GM12865 (cell line): ENCODE measurements at places on chromosomes 4 and X.

DNA sequence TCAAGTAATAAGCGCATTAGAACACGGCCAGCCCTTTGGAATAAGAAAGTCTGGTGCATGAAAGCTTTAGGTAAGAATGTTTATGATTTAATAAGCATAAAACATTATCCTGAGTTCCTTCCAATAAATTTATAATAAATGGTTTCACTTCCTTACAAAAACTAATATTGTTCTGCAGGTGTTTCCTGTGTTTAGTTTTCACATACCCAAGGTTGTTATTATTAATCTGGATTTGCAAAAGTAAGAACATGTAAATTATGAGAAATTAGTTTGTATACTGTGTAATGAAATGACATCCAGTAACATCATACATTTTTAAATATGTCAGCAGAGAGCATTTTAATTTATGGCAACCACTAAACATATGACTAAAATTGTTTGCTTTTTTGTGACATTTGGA lies 72.1 kb downstream of the BANK1 start:
- DNase-seq = no peak

GRCh38 chr4:5900844-5901243 lies 8.0 kb upstream of the CRMP1 start:
- no peak for DNase-seq

DNA sequence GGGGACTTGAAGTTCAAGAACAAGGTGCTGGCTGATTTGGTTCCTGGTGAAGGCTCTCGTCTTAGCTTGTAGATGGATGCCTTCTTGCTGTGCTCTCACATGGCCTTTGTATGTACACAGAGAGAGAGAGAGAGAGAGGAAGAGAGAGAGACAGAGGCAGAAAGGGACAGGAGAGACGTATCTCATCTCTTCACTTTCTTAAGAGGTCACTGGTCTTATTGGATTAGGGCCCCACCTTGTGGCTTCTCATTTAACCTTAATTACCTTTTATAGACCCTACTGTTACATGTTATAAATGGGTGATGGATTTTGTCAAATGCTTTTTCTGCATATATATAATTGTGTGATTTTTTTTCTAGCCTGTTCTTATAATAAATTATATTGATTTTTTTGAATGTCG lies 1444.2 kb downstream of the ADGRL3 start:
- peak; percentile 8 for DNase-seq

DNA sequence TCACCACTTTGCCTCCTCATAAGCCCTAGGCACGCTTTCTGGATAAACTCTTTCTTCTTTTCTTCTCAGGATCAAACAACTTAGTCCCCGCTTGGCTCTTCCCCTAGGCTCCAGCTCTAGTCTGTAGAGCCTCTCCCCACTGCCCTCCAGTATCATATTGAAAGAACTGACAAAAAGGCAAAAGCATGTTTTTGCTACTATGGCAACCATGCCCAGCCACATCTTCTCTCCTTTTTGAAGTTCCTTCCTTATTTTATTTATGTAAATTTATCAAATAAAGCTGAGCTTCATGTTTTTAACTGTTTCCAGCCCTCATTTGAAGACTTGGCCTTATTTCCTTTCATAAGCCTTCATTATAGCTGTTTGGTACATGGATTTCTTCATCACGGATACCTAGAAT lies 86.0 kb upstream of the LIMCH1 start:
- DNase-seq = no peak

GRCh38 chr4:83212041-83212851 lies 72.4 kb downstream of the COQ2 start:
- DNase-seq = peak; percentile 90

- no peak for DNase-seq
Measured at GRCh38 chrX:47840111-47840510, 3.4 kb downstream of the ZNF81 start.

DNA sequence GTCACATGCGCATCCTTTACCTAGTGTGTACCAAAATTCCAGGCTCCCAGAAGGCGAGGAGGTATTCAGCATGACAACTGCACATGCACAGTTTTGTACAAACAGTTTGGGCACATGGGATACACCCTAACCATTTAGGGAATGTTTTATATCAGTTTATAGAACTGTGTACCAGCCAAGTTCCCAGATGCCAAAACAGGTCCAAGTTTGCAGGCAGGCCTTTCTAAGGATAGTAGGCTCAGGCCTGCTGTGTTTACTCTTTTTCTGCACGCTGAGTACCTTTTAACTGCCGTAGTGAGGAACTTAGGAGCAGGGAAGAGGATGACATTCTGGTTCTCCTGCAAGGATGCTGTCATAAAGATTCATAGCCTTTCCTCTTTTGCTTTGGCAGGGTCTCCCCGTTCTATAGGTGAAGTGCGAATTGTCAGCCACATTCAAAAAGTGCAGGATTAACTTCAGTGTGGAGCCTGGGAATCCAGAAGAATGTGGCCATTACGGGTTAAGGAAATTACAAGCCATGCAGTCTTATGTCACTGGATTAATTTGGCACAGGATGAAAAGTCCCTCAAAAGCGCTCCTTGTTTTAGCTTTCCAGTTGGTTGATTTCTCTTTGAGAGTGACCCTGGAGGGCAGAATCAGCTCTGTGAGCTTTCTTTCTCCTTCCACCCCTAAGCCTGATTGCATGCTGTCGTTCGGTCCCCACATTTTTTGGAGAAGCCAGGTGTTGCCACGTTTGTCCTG lies 259.8 kb downstream of the ARHGAP10 start:
- DNase-seq = no peak

GRCh38 chr4:23022032-23022431 lies 329.3 kb downstream of the GBA3 start:
- no peak for DNase-seq

GRCh38 chrX:20251691-20252090 lies 15.0 kb downstream of the RPS6KA3 start:
- DNase-seq = no peak

GRCh38 chr4:110004556-110004955 lies 91.9 kb downstream of the EGF start:
- DNase-seq = no peak
